ENCODE measurements at places on chromosomes 16 and 17. TPM values are rescaled to one million over a fixed set of nuclear protein-coding genes. Genes with fewer than 3 reads are reported as not detected.

- no peak overlapping the region for H3K4me3 ChIP-seq
- DNase-seq: no peak
- H3K4me1 ChIP-seq: no peaks in the 10 kb centered on the region
- no peaks in the 10 kb centered on the region for H3K36me3 ChIP-seq
Measured at GRCh38 chr16:13463619-13464018, 456.3 kb upstream of the ERCC4 start.

GRCh38 chr16:50864386-50864785, 122.5 kb downstream of the CYLD start:
- H3K4me1 ChIP-seq: peaks cover 6% of the 10 kb centered on the region
- DNase-seq: no peak
- no peak overlapping the region for H3K4me3 ChIP-seq
- no peaks in the 10 kb centered on the region for H3K36me3 ChIP-seq
- H3K27ac ChIP-seq: no peak overlapping the region

DNA sequence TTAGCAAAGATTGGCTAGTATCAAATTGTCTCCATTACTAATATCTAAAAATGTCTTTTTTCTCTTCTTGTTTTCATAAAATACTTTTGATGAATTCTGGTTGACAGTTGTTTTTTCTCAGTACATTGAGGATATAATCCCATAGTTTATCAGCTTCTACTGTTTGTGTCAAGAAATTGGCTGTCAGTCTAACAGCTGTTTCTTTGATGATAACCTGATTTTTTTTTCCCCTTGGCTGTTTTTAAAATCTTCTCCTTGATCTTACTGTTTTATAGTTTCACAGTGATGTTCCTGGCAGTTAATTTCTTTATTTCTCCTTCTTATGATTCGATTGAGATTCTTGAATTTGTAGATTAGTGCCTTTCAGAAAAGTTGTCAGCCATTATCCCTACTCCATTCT, 315.3 kb upstream of the PMFBP1 start:
- H3K4me1 ChIP-seq: peaks cover 4% of the 10 kb centered on the region
- no peaks in the 10 kb centered on the region for H3K27me3 ChIP-seq
- DNase-seq: no peak
- no peak overlapping the region for H3K4me3 ChIP-seq

- no peak overlapping the region for H3K4me3 ChIP-seq
- no peaks in the 10 kb centered on the region for H3K27me3 ChIP-seq
- no peak overlapping the region for H3K27ac ChIP-seq
- no peaks in the 10 kb centered on the region for H3K4me1 ChIP-seq
- DNase-seq: no peak
Measured at GRCh38 chr17:81822312-81822637, 10.8 kb downstream of the MCRIP1 start.

DNA sequence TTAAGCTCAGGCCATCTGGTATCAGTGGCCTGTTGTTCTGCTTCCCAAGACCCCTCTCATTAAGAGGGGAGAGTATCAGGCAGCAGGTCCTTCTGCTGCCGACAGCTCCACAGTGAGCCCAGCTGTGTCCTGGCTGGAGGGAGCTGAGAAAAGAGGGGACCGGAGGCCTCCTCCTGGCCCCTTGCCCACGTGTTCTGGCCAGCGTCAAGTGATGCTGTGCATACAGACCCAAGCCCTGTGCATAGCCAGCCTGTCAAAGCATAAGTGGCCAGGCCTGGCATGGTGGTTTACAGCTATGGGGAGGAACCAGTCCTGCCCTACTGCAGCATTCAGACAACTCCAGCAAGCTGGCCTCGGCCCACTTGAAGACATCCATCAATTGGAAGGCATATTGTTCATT, 48.0 kb downstream of the ABCC6 start:
- H3K27me3 ChIP-seq: 0 out of 2 replicates have a peak, but pooled peaks cover 4% of the 10 kb centered on the region
- DNase-seq: no peak
- H3K27ac ChIP-seq: no peak overlapping the region
- no peaks in the 10 kb centered on the region for H3K4me1 ChIP-seq
- H3K4me3 ChIP-seq: no peak overlapping the region

NPIPA5 gene
- total RNA-seq: not detected

ASPA gene
- 0.63 TPM for total RNA-seq

Measured in GM23248 (cell line).